Stimulated activated CD4-positive, alpha-beta T cell treated with anti-CD3 and anti-CD28 coated beads, Interleukin-1b, Interleukin-23, amount 100 ng/mL, for 24 hours (primary cell): ENCODE measurements at places on chromosomes 16 and 17.

- DNase-seq = no peak
Measured at GRCh38 chr17:79109584-79109983, 35.0 kb downstream of the ENGASE start.

DNA sequence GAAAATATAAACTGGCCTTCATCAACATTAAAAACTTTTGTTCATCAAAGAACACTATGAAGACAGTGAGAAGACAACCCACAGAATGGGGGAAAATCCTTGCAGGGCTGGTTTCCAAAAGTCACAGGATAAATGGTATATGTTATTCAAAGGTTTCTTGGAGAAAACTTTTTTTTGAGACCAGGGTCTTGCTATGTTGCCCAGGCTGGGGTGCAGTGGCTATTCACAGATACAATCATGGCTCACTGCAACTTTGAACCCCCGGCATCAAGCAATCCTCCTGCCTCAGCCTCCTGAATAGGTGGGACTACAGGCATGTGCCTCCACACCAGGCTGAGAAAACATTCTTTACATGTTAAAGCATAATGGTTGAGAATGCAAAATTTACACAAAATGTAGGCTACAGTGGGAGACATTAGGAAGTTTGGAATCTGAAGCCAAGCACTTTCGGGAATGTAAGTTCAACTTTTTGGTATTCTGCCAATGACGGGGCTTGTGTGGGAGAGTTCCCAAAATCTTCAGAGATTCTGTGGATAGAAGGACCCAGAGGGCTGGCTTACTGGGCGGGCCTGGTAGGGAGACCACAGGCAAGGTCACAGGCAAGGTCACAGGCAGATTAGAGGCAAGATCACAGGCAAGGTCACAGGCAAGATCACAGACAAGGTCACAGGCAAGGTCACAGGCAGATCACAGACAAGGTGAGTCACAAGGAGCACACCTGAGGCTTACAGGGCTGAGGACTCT, 24.2 kb upstream of the ATP2A3 start:
- no peak for DNase-seq

GRCh38 chr16:276426-277077, 808 bp upstream of the RGS11 start:
- no peak for DNase-seq

DNA sequence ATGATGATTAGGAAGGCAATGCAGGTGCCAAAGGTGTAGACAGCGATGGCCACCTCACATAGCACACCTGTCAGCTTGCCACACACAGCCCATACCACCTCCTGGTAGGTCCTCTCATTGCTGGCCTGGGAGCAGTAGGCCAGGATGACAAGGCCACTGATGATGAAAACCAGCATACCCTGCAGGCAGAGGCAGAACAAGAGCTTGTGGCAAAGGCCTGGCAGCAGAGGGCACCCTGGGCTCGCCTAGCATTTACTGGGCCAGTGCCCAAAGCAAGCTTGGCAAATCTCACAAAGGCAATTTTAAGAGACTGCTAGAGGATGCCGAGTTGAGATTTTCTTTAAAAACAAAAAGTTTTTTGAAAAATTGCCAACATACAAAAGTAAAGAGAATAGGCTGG, 5.9 kb downstream of the SLC38A7 start:
- DNase-seq = no peak

GRCh38 chr16:51374346-51374745, 223.3 kb upstream of the SALL1 start:
- DNase-seq = no peak

- DNase-seq = no peak
Measured at GRCh38 chr17:28225271-28225670, 93.7 kb upstream of the TMEM97 start.

- no peak for DNase-seq
Measured at GRCh38 chr16:78648517-78648916, 549.1 kb downstream of the WWOX start.

DNA sequence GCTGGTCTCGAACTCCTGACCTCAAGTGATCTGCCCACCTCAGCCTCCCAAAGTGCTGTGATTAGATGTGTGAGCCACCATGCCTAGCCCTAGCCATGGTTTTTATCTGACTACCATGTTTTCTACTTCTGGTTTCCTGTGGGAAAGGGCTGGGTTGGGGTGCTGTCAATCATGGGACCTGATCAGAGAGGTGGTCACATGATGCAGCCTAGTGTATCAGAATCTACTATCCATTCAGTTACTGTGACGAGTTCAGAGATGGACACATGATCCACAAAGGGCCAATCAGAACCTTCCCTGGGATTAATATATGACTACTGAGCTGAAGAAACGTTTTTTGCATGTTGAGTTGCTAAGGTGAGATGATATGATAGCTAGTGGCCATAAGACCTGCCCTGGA, 59.1 kb downstream of the ABCC6 start:
- DNase-seq = no peak

DNA sequence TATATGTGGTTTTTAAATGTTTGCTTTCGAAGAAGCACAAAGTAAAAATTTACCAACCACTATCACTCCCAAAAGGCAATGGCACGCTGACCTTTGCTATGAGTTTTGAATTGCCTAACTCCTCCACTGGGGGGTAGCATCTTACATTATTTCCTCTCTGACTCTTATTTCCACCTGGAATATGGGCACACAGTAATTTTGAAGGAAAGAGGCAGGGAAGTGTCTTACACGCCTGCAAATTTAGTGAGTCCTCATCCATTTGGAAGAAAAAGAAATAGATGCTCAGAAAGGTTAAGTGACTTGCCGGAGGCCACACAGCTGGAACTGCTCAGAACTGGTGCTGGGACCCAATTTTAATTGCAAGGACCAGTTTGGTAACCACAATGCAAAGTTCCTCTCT, 29.9 kb upstream of the IRX6 start:
- no peak for DNase-seq

DNA sequence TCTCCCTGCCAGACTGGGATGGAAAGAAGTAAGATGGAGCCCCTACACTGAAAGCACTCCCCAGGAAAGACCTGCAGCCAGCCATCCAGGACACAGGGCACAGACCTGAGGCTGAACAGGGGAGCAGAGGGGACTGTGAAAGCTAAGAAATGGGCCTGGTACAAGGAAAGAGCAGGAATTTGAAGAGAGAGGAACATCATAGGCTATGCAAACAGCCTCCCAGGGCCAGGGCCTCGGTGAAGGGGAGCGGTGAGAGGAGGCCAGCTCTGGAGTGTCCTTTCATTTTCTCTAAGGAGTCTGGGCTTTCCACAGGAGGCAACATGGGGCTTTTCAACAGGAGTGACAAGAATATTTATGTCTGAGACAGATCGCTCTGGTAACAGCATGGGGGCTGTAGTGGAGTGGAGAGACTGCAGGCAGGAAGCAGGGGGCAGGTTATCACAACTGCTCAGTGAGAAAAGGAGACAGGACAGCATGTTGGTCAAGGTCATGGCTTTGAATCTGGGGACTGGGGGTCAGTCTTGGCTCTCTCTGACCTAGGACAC, 50.1 kb downstream of the TOM1L2 start:
- no peak for DNase-seq

DNA sequence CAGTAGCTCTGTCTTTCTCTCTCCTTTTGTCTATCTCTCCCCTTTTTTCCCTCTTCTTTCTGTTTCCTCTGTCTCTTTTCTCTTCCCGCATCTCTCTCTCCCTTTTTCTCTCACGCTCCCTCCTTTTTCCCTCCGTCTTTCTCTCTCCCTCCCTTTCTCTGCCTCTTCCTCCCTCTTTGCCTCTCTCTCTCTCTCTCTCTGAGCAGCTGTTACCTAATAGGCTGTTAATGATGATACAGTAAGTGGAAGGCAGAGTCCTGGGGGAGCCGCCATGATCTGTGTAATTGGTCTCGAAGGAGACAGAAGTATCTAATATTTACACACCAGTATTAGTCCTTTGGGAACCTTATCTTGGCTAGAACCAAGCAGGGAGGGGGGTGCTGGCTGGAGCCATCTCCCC, 136.1 kb upstream of the CIBAR2 start:
- DNase-seq = no peak

DNA sequence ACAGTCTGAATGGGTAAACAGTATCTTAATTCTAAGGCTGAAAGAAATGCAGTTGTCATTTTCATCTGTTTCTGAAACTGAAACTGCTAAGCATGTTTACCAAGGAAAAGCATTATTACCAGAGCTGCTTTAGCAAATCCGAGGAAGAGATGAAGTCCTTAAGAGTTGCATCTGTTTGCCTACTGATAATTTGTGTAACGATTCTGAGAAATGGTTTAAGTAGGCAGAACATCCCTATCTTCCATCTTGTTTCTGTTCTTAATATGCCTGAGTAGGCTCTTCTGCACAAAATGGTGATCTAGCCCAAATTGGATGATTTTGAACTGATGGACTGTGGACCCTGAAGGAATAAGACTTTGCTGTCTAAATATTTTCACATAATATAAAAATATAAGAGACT, 34.9 kb downstream of the NUP93 start:
- no peak for DNase-seq

DNA sequence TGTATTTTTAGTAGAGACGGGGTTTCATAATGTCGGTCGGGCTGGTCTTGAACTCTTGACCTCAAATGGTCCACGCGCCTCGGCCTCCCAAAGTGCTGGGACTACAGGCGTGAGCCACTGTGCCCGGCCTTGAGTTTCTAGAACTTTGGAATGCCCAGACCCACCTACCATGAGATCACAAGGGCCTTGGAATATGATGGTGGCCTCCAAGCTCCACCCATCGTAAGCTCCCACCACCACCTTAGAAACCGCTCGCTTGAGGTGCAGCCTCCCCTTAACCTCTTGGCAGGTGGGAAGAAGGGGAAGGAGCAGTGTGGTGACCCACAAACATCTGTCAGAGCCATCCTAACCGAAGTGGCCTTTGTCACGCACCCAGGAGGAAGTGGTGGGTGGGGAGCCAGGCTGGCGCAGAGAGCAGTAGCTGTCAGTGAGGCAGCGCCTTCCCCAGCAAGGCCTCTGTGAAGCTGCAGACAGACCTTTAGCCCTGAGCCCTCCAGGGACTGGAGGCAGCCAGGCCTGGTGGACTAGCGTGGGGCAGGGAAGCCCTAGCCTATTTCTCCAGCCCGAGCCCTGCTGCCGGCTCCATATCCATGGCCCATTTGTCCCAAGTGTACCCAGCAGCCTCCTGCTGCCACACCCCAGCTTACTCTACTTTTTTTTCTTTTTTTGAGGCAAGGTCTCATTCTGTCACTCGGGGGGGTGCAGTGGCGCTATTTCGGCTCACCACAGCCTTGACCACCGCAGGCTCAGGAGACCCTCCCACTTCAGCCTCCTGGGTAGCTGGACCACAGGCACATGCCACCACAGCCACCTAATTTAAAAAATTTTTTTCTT, 13.1 kb upstream of the SEPHS2 start:
- peak; percentile 85 for DNase-seq

GRCh38 chr16:20803192-20803560, 3.1 kb downstream of the ERI2 start:
- no peak for DNase-seq

- no peak for DNase-seq
Measured at GRCh38 chr16:23691483-23692189, 12.9 kb downstream of the PLK1 start.

DNA sequence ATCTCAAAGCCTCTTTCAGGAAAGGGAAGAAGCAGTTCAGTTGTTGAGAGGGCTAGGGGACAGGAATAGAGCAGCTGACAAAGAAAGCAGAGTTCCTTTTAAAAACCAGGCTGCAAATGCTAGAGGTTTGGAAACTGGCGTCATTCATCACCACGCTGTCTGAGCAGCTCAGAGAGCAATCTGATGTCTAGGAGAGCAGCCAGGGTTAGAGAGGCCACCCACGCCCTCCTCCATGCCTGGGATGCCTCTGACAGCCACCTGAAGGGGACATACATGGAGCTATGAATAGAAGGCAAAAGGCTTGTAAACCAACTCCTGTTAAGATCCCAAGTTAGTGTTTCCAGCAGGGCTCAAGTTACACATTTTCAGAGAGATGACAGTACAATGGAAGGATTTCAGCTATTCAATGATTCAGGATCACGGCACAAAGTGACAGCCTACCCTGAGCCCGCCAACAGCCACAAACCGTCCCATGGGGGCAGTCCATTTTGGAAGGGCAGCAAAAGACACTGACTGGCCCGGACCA, 12.4 kb downstream of the RAB5C start:
- DNase-seq = no peak

- DNase-seq = no peak
Measured at GRCh38 chr17:61144617-61145564, 254.8 kb upstream of the TBX2 start.

GRCh38 chr17:66630828-66631472, 204.0 kb upstream of the CACNG5 start:
- no peak for DNase-seq

- no peak for DNase-seq
Measured at GRCh38 chr17:37039269-37039668, 90.5 kb downstream of the AATF start.

DNA sequence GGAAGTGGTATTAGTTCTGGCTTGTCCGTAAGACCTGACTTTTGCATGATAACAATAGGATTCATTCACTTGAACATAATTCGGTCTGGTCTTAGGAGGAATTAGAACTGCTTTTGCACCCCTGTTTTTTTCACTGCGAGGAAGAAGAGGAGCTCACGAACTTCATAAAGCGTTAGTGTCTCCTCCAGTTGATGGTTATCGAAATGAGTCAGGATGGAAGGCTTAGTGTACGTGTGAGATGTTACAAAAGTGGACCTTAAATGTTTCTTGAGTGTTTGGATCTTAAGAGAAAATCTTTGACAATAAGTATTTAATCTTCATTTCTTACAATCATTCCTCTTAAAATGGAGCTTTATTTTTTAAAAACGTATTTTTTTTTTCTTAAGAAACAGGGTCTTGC, 52.8 kb downstream of the USP10 start:
- no peak for DNase-seq

DNA sequence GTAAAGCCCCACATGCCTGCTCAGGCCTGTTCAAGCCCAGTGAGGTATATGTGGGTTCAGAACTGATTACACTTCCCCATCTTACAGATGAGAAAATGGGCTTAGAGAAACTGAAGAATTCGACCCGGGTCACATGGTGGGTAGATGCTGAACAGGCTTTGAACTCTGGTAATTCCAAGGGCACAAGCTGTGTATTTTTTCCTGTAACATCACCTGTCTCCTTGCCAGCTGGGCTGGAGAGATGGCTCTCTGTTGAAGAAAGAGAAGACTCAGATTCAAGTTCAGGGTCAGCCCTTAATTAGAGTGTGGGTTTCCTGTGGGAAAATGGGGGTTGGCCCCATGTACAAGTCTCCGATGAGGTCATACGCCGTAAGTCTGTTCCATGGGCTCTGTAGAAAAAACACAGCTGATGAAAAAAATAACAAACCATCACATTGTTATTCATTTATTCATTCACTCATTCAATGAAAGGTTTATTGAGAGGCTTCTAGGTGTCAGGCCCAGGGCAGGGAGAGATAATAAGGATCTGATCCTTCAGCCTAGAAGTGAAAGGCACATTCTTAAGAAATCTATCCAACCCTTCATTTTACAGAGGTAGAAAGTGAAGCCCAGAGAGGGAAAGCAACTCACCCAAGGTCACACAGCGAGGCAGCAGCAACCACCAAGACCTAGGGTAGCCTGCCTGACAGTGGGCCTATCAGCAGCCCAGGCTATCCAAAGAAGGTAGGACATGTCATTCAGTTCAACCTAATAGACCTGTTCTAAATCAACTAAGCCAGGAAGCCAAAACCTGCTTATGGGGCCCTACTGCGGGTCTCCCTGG, 482.8 kb downstream of the SOX9 start:
- DNase-seq = no peak
